Stimulated activated CD4-positive, alpha-beta T cell treated with anti-CD3 and anti-CD28 coated beads, Interleukin-1b, Interleukin-23, amount 100 ng/mL, for 1 hour (primary cell): ENCODE measurements at places on chromosomes 3 and 15.

- DNase-seq, result no peak
Observed at GRCh38 chr15:93152360-93152759, 63.3 kb upstream of the RGMA start.

DNA sequence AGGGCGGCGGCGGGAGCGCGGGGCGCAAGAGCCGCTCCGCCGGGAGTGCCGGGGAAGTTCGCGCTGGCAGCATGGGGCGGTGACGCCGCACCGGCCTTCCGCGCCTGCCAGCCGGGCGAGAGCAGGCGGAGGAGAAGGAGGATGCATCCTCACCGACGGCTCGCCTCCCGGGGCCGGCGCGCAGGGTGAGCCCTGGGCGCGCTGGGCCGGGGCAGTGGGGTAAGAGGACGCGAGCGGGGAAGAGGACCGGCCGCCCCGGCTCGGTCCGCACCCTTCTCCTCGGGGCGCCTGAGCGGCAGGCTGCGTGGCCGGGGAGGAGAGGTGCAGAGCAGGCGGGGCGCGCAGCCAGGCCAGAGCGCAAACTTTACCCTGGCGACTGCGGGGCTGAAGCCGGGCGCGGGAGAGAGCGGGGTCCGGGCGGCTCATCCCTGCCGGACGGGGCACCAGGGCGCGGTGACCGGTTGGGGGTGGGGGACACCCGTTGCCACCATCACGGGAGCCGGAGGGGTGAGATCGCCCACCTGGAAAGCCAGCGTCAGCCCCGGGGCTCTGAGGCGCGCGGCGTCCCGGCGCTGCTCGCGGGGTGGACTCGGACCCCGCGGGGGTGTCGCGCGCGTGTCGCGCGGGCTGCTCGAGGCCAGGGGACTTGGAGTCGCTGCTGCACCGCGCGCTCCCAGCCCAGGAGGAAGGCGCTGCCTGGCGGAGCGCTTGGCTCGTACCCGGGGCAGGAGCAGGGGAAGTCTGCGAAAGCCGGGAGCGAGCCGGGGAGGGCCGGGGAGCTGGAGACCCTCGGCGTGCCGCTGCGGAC lies 542 bp downstream of the GABRA5 start:
- DNase-seq, result no peak

GRCh38 chr15:48814286-48814685 lies 3.4 kb upstream of the CEP152 start:
- DNase-seq, result no peak

GRCh38 chr3:46866720-46867549 lies 3.7 kb upstream of the MYL3 start:
- DNase-seq, result peak; percentile 81

- no peak for DNase-seq
Observed at GRCh38 chr3:148466143-148466542, 231.6 kb upstream of the AGTR1 start.

GRCh38 chr3:16378415-16378814 lies 113.4 kb downstream of the OXNAD1 start:
- DNase-seq, result no peak

DNA sequence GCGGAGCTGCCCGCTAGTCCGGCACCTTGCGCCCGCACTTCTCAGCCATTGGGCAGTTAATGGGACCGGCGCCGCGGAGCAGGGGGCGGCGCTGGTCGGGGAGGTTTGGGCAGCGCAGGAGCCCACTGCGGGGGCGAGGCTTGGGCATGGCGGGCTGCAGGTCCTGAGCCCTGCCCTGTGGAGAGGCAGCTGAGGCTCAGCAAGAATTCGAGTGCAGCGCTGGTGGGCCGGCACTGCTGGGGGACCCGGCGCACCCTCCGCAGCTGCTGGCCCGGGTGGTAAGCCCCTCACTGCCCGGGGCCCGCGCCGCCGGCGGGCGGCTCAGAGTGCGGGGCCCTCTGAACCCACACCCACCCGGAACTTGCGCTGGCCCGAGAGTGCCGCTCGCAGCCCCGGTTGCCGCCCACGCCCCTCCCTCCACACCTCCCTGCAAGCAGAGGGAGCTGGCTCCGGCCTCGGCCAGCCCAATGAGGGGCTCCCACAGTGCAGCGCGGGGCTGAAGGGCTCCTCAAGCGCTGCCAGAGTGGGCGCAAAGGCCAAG lies 835.0 kb downstream of the TBL1XR1 start:
- DNase-seq, result no peak
